Stimulated activated CD4-positive, alpha-beta T cell treated with anti-CD3 and anti-CD28 coated beads, Interleukin-2, amount 100 ng/mL, for 24 hours (primary cell): ENCODE measurements at places on chromosomes 1 and 21.

DNA sequence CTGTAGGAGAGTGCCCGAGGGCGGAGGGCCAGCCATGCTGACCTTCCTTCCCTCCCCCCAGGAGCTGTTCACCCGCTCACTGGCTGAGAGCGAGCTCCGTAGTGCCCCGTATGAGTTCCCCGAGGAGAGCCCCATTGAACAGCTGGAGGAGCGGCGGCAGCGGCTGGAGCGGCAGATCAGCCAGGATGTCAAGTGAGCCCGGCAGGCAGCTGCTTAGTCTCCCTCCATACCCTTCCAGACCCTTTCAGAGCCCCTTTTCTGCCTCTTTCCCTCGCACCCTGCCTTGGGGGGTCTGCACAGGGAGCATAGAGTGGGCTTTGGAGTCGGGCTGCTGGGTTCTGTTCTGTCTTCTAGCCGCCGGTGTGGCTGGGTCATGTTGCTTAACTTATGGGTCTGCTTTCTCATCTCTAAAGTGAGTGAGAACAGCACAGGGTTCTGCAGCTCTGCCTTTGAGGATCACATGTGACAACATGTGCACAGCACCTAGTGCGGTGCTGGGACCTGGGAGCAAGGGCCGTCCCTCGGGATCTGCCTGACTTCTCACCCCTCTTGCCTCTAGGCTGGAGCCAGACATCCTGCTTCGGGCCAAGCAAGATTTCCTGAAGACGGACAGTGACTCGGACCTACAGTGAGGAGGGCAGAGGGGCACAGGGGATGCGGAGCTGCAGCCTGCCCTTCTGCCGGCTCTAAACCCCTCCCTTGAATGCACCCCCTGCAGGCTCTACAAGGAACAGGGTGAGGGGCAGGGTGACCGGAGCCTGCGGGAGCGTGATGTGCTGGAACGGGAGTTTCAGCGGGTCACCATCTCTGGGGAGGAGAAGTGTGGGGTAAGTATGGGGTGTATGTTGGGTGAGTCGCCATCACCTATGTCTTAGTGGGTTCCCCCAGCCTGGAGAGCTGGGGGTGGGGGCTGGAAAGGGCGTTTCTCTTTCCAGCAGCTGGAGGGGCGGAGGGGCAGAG, 6.2 kb downstream of the AMPD2 start:
- no peak for DNase-seq

GRCh38 chr1:166080277-166080966, 86.4 kb downstream of the FAM78B start:
- DNase-seq, result no peak

DNA sequence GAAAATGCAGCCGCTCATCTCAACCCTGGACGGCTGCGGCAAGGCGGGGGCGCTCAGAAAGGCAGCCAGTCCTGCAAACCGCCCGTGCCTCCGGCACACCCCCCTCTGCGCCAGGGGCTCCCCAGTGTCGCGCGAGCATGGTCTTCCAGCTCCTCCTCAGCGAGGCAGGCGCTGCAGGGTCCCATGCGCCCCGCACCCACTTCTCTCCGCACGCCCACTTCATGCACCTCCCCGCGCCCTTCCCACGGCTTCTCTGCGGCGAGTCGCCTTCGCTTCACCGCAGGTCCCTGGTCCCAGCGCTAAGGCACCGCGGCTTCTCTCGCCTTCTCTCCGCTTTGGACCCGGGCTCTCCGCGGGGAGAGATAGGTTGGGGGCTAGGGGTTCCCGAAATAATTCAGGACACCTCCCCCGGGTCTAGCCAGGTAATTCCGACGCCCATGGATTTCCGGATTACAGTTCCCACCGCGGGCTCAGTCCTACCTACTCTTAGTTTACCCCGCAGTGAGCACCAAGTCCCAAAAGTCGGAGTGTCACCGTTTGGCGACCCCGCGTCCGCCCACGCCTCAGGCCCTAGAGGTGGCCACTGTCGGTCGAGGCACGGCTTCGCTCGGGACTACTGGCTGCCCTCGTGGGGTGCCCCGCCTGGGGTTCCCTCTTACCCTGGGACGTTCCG, 67.5 kb downstream of the SYT2 start:
- DNase-seq, result no peak

GRCh38 chr1:36467027-36467410, 2.8 kb upstream of the MRPS15 start:
- no peak for DNase-seq

- no peak for DNase-seq
Observed at GRCh38 chr1:214694769-214695168, 91.8 kb downstream of the CENPF start.

DNA sequence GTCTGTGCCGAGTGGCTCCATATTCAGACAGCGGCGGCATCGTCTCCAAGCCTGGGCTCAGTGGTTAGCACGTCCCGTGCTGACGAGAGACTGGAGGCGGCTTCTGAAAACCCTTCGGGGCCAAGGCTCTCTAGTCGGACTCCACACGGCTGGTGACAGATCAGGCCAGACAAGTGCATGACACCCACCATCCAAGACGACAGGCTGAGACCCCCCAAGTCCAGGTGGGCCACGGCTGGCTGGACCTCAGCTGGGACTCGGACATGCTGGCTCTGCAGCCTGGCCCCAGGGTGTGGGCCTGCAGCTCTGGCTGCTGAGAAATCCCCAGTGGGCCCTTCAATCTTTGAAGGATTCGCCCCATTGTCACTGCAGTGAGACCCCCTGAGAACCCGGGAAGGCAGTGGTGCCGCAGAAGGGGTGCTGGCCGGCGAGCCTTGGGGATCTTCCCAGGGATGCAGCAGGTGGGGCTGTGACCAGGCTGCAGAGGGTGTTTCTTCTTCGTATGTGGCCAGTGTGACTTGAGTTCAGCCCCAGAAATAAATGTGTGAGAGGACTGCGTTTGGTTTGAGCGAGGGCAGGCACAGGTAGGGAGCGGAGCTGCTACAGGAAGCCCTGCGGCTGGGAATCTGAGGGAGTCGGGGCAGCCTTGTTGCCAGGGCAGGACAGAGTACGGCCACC, 15.9 kb upstream of the SLC19A1 start:
- DNase-seq, result no peak

- no peak for DNase-seq
Observed at GRCh38 chr1:62311473-62311943, 7.7 kb downstream of the KANK4 start.

DNA sequence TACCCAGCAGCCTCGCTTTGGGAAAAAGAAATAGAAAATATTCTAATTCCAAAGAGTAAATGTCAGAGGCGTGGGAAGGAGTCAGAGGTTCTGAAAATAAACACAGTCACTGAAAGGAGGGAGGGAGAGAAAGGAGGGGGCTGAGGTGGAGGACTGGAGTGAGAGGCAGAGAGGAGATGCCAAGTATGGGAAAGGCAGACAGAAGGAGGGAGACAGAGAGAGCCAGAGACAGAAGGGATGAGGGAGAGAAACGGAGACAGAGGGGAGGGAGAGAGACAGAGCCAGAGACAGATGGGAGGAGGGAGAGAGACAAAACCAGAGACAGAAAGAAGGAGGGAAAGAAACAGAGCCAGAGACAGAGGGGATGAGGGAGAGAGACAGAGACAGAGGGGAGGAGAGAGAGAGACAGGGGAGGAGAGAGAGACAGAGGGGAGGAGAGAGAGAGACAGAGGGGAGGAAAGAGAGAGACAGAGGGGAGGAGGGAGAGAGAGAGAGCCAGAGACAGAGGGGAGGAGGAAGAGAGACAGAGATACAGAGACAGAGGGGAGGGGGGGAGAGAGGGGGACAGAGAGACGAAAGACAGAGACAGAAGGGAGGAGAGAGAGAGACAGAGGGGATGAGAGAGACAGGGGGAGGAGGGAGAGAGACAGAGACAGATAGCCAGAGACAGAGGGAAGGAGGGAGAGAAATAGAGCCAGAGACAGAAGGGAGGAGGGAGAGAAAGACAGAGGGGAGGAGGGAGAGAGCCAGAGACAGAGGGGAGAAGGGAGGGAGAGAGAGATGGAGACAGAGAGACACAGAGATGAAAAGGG, 525.5 kb downstream of the MATN1 start:
- DNase-seq, result no peak

- DNase-seq, result no peak
Observed at GRCh38 chr1:118989878-118990378, 1.8 kb upstream of the TBX15 start.

- no peak for DNase-seq
Observed at GRCh38 chr1:24965571-24965930, 35.5 kb upstream of the RUNX3 start.

DNA sequence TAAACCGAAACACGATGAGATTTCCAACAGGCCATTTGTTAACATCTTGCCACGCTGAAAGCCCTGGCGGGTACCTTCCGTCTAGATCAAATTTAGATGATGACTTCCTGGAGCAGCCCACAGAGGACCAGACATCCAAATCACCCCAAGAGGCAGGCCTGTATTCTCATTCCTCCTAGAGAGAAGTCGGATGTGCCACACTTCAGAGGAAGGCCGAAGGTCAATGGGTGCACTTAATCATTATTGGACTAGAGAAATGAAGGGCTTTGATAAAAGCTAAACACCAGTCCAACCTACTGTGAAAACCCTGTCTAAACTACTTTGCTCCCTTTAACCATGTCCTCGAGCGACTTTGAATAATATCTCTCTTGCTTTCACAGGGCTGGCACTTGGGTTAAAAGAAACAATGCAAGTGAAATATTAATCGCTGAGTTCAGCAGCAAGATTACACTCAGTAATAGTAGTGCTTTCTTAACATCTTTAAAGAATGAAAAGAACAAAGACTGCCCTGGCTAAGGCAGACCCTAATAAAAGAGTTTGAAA, 76.5 kb downstream of the BCAR3 start:
- DNase-seq, result no peak

DNA sequence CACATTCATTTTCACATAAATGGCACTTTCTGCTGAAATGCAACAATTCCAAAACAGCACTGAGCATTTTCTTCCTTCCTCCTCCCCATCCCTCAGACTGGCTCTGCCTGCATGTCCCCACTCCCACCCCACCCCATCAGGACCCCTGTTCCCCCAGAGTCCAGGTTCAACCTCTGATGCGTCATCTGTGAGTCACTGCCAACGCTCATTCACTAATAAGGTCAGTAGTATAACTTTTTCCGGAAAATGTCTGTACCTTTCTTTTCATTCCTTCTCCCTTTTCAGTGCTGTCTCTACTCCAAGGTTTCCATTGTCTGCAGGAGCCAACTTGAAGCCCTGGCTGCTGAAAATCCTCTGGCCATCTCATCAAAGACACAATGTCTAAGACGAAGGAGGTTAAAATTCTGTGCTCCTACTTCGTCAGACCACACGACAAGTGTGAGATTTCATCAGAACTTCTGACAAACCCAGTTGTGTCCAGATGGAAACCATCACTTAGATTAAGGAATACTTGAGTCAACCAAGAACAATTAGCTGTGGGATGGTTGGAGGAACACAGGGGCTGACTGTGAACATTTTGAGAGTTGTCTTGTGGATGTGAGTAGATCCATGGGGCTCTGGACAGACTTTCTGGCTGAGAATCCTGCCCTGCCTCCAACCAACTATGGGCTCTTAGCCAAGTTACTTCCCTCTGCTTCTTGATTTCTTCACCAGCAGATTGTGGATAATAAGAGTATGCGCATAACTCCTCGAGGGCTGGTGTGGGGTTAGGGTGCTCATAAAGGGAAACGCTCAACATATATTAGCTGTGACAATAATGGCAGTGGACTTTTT, 35.6 kb upstream of the UTS2 start:
- no peak for DNase-seq

DNA sequence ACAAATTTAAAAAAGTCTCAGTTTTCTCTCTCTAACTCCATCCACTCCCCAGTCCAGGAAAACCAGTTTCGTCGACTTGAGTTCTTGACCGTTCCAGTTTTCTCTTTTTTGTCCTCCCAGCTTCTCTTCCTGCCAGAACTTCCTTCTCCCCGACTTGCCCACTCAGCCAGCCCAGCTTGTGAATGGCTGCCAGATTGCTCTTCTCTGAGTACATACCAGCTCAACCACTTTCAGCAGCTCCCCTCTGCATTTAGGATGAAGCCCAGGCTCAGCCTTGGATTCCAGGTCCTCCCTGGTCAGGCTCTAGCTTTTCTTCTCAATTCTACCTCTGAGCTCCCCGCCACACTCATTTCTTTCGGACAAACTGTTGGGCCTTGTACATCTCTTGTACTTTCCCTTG, 1.4 kb downstream of the DIO1 start:
- DNase-seq, result no peak

DNA sequence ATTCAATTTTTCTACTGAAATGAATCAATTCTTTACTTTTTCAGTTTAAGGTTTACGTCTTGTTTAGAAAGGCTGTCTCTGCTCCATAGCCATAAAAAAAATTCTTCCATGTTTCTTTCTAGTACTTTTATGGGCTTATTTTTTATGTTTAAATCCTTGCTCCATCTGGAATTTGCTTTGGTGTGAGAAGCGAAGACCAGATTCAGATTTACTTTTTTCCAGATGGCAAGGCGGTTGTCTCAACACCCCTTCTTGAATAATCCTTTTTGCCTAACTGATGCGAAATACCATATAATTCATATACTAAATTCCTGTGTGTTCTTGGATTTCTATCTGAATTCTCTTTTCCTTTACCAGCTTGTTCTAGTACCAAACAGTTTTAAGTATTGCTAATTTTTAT, 101.5 kb downstream of the C1orf94 start:
- no peak for DNase-seq

GRCh38 chr1:56773341-56774066, 45.7 kb downstream of the FYB2 start:
- no peak for DNase-seq

DNA sequence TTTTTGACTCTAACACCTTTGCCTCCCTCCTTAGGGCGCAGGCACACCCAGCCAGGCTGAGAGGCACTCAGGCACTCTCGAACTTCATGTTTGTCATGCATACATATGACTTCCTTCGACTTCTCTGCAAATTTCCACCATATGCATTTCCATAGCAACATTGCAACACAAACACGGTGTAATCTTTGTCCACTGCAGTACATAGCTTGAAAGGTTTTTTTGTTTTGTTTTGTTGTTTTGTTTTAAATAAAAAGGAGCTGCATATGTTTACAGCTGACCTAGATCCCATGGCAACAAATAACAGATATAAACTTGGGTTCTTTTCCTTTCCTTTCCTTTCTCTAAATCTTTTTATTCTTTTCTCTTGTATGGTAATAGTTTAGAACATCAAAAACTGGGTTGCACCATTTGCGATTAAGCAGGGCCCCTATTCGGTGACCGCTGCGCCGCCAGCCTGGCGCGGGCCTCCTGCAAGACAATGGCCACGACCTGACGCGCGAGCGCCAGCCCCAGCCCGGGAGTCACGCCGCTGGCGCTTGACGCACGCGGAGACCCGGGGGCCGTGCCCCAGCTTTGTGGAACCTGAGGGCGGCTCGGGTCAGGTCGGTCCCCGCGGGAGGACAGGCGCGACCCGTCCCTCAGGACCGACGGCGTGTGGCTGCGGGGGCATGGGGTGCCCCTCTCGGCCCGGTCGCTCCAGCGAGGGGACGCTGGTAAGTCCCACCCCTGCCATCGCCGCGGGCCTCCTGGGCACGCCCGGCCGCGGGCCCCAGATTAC, 35.2 kb downstream of the CCN1 start:
- no peak for DNase-seq

DNA sequence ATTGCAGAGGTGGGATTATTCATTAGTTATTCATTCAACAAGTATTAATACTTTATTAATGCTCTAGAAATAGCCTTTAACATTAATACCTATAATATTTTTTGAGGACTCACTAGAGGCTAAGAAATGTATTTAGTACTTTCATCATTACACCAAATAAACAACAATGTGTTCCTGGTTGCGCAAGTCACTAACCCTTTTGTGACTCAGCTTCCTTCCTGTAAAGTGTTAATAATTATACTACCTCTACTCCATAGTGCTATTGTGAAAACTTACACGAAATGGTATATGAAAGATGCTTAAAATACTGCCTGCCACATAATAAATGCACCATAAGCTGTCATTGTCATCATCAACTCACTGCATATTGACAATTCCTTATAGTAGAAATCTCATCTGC, 431.0 kb downstream of the DPYD start:
- no peak for DNase-seq
